Ovary (tissue), 10 donors: ENCODE measurements at places on chromosomes 2 and 18.
A peak's percentile ranks its signal among the peaks of the same experiment; 100 is the strongest.

- no peak for DNase-seq
Measured at GRCh38 chr2:119672161-119672862, 6.7 kb upstream of the TMEM177 start.

DNA sequence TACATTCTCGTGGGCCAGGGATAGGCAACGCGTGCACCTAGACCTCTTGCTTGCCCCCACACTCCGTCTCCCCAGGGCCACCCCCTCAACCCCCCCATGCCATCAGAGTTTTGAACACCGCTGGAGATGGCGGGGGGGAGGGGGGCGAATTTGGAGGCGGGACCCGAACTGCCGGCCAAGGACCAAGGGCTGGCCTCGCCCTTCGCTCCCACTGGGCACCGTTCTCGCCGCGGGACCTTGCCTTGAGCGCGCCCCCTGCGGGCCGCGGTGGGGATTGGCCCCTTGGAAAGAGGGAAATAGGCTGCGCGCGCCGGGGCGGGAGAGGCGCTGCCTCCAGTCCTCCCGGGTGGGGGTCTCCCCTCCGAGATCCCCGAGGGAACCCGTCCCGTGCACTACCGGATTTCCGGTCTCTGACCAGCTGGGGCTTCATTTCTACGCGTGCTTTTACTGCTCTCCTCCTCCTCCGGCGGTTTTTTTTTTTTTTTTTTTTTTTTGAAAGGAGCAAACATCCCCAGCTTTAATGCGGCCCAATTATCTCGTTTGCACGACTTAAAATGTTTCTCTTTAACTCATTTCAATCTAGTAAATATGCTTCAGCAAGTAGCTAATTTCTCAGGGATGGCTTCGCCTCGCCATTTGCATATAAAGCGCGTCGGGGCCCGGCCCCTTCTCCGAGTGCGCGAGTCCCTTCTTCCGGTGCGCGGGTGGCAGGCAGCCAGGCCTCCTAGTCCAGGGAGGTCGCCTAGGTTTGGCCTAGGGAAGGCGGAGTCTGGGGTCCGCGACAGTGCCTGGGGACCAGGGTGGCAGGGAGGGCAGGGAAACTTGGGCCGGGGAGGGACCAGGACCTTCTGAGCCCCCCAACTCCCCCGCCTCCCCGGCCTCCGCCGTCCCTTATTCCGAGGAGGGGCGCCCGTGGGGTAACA is 10.0 kb upstream of the GBX2 start:
- DNase-seq = peak; percentile 65

GRCh38 chr2:54726940-54727339 is 3.5 kb downstream of the EML6 start:
- DNase-seq = no peak

DNA sequence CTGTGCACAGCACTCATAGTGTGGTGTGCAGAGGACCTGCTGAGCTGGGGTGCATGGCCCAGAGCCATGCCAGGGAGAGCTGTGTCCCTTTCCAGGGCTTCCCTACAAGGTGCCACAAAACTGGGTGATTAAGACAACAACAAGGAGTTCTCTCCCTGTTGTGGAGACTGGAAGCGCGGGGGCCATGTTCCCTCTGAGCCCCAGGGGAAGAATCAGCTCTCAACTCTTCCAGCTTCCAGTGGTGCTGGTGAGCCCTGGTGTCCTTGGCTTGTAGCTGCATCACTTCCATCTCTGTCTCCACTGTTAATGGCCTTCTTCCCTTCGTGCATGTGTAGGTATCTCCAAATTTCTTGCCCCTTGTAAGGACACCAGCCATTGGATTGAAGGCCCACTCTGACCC is 73.3 kb downstream of the CABLES1 start:
- DNase-seq = no peak

DNA sequence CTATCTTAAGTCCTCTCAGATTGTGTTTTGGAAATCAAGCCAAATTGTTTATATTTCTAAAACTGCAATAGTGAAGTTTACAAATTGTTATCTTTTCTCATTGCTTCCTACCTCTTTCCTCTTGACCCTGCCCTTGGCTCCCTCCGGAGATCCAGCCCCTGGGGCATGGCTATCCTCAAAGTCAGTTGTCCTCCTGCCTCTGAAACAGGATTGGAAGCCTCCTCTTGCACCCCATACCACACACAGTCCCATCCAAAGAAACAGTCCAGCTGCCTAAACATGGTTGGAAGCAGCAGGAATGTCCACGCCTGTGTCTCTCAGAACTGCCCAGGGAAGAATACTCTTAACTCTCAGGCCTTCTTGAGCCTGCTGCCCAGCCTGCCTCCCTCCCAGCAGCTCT is 30.1 kb upstream of the COL6A3 start:
- no peak for DNase-seq

GRCh38 chr18:12026562-12026961 is 45.3 kb downstream of the IMPA2 start:
- no peak for DNase-seq

DNA sequence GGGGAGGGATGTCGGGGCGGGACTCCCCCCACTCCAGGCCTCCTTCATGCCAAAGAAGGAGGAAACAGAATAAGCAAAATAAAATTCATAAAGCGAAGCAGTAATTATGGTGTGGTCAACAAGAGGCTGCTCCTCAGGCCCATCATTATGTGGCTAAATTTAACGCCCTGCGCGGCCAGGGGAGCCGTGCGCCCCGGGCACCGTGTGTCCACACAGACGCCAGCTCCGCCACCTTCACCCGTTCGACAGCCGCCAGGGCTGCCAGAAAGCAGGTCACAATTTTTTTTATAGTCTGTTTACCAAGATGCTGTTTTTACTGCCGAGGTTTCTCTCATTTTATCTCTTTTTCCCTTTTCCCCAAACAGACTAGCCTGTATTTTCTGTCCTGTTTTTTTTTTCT is 31.0 kb downstream of the NHEJ1 start:
- no peak for DNase-seq

DNA sequence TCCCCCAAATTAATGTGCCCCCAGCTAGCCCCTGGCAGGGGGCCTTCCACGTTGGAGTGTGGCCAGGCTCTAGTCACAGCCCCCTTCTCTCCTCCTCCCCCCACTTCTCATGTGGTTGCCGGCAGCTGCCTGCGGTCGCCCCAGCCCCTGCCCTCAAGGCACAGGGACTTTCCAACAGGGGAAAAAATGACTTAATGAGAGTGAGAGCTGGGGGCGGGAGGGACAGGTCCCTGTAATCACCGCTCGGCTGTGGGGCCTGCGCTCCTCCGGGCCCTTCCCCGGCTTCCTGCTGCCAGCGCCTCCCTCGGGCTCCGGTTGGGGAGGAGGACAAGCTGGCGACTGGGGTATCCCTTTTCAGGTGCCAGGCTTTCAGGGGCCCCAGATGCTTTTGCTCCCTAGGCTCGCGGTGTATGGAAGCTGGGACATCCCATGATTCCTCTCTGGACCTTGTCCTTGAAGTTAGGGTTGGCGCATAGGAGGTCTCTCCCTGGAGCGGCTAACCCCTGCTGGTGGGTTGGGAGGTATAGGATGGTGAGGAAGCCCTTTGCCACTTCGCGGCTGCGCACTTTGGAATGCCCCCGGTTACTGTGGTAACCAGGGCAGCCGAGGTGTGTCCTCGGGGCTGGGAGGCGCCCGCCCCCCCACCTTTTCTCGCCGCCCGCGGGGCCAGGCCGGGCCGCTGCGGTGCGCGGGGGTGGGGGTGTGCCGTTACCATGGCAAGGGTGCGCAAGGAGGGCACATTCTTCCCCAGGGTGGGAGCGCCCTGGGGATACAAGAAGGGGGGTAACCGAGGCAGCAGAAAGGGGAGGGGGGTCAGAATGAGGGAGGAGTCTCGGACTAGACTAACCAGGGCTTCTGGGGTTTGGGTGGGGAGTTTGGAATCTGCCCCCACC is 16.1 kb downstream of the WNT10A start:
- DNase-seq = no peak

DNA sequence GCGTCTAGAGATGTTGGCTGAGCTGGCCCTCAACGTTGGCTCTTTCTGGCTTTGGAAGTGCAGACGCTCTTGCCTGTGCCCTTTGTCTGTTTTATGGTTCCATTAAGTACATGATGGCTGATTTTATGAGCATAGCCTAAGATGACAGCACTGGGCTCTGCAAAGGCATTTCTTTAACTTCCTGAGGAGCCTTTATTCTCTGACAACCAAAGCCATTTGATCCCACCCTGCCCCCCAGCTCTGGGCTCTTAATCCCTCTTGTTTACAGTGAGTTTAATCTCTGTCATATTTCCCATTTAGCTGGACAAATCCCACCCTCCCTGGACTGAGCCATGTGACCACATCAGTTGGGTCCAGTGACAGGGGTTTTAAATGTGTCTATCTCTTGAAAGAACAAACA is 195.9 kb downstream of the ACKR3 start:
- DNase-seq = no peak

DNA sequence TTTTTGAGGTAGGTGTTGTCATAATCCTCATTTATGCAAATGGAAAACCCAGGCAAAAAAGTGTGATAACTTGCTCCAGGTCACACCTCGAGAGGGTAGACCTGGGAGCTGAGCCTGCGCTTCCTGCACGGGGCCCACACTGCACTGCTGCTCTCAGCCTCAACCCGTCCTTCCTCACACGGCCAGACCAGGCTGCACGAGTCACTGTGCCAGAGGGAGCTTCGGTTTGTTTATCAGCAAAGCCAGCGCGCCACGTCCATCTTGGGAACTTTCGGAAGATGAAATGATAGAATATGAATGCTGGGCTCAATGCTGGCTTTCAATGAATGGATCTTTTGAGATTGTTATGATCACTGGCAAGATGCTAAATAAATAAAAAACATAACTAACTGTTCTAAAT is 14.4 kb downstream of the COPS9 start:
- DNase-seq = no peak

DNA sequence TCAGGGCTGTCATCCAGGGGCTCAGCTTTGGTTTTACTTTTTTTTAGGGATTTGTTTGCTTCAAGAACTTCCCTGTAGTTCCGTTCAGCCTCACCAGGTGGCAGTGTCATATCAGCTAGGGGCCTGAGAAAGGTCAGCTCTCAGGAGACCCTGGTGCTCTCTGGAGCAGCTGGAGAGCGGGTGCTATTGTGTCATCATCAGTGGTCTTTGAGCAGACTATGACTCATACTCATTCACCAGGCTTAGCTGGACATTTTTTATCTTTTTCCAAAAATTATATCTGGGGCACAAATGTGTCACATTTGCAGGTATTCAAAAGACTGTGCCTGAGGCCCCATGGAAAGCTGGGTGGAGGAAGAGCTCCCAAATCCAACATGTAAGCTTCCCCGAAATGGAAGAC is 24.4 kb downstream of the ZNF892 start:
- no peak for DNase-seq

- DNase-seq = no peak
Measured at GRCh38 chr2:28128281-28128950, 237.9 kb downstream of the BABAM2 start.

DNA sequence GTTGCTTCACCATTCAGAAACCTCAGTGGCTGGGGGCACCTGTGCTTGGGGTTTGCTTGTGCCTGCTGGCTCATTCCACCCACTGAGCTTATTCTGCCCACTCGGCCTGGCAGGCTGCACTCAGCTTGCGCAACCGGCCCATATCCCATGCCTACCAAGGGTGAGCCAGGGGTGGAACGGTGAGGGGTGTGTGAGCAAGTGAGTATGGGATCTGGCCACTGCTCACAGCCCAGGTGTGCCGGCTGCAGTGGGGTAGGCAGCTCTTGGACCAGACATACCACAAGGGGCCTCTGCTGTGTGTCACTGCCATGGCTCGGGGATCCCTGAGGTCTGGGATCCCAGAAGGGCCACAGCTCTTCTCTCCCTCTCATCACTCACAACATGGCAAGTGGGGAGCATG is 1000.5 kb upstream of the CRIM1 start:
- DNase-seq = no peak
